ENCODE measurements at places on chromosomes 4 and X. TPM values are rescaled to one million over a fixed set of nuclear protein-coding genes. Genes with fewer than 3 reads are reported as not detected.

- DNase-seq: no peak
These were observed 33.6 kb downstream of the TBC1D14 start for GRCh38 chr4:6943012-6943884.

DNA sequence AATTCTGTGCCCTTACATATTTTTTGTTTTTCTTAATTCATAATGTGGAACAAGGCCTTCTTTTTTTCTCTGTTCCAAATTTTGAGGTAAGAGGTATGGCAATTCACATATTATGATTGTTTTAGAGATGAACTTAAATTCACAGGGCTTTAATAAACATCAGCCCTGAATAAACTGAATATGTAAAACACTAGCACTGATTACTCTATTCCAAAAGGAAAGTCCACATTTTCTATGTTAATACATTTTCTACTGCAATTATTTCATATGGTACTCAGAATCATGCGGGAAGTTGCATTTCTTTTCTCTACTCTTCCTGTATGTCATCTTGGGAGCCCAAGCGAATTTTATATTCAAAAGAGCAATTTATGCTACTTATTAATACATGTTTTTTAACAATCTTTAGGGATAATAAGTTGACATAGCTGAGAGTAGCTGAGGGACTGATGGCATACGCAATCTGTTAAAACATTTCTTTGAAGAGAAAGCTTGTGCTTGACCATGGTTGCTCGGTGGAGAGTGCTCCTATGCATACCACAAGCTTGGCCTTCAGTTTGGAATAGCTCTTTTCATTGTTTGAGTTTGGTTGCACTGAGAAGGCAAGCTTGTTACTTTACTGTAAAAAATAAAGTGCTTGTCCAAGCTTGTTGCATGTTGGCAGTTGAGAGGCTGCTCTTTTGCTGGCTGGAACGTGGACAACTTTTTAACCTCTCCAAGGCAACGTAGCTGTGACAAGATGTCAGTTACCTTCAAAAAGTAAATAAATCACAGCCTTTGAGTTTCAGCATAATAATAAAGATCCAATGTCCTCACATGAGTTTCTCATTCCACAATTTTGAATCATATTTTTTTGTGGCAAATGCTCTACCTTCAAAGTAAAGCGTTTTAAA is 196.3 kb upstream of the SPRY1 start:
- DNase-seq: no peak

- DNase-seq: no peak
These were observed 177.0 kb downstream of the CAMK2D start for GRCh38 chr4:113584407-113585150.

DNA sequence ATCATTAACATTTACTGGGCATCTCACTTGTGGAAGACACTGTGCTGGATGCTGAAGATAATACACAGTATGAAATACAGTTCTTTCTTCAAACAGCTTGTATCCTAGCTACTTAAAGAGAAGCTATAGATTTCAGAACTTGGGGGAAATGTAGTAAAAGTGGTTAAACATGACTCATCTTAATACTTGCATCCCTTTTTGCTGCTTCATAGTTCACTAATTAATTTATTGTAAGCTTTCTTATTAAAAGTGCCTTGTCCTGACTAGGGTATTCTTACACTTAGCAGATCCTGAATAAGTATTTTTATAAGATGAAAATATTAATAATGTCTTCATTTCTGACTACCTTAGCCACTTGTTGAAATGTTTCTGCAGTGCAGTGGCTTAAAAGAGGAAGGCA is 132.8 kb upstream of the STIM2 start:
- no peak for DNase-seq

- no peak for DNase-seq
These were observed 234.1 kb downstream of the STIM2 start for GRCh38 chr4:27094783-27095182.

DNA sequence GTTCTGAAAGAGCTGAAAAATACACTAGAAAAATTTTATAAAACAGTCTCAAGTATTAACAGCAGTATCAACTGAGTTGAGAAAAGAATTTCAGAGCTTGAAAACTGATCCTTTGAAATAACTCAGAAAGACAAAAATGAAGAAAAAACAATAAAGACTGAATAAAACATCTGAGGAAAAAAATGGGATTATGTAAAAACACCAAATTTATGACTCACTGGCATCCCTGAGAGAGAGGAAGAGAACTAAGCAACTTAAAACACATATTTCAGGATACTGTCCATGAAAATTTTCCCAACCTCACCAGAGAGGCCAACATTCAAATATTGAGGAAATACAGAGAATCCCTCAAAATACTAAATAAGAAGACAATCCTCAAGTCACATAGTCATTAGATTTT is 22.9 kb downstream of the PABPC4L start:
- no peak for DNase-seq

- no peak for DNase-seq
These were observed 49.5 kb downstream of the CD99L2 start for GRCh38 chrX:150848914-150849365.

- no peak for DNase-seq
These were observed 272.8 kb upstream of the TENM3 start for GRCh38 chr4:181970366-181970765.

DNA sequence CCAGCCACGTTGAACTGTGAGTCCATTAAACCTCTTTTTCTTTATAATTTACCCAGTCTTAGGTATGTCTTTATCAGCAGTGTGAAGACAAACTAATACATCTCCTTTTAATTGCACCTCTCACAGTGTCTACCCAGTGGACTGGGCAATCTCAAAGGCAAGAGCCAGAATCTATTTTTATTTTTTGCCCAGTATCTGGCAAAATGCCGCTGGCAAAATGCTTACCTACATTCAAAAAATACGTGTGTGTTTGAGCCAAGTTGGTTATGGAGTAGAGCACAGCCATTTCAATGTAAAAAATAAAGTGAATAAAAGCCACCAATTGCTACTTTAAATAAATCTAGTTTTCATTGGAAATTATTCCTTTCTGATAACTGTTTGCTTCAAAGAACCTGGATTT is 199.9 kb downstream of the GC start:
- no peak for DNase-seq

GRCh38 chr4:121073672-121074381 is 1.5 kb upstream of the NDNF start:
- DNase-seq: no peak

GRCh38 chrX:9033586-9033985 is 341 bp downstream of the FAM9B start:
- DNase-seq: no peak

DNA sequence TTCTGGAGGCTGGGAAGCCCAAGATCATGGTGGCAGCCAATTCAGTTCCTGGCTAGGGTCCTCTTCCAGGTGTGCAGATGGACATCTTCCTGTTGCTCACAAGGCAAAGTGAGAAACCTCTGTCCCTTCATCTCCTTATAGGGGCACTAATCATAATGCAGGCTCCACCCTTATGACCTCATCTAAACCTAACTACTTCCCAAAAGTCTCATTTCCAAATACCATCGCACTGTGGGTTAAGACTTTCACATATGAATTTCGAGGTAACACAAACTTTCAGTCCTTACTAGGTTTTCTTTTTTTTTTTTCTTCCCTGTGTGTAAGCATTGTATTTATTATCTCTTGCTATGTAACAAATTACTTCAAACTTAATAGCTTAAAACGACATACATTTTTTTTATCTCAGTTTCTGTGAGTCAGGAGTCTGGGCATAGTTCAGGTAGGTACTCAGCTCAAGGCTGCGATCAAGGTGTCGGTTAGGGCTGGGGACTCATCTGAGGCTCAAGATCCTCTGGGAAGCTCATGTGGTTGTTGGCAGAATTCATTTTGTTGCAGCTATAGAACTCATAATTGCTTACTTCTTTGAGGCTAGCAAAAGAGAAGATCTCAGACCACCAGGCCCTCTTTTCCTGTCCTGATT is 204.7 kb upstream of the STK26 start:
- no peak for DNase-seq

STBD1 gene
- 25.3 TPM for total RNA-seq

GALNT7 gene
- total RNA-seq: 6.5 TPM

TBC1D9 gene
- total RNA-seq: 10.9 TPM

CSAG3 gene
- not detected for total RNA-seq

CDX4 gene
- not detected for total RNA-seq

CCSER1 gene
- total RNA-seq: 11.8 TPM

Measured in right atrium auricular region (tissue), 2 donors.